Gastrocnemius medialis (tissue), 4 donors: ENCODE measurements at places on chromosomes 3 and 15. TPM values are rescaled to one million over a fixed set of nuclear protein-coding genes. Genes with fewer than 3 reads are reported as not detected.

GRCh38 chr3:14691239-14691638, 16.3 kb downstream of the C3orf20 start:
- DNase-seq: no peak

GRCh38 chr3:129575997-129576384, 30.5 kb downstream of the PLXND1 start:
- DNase-seq: no peak

DNA sequence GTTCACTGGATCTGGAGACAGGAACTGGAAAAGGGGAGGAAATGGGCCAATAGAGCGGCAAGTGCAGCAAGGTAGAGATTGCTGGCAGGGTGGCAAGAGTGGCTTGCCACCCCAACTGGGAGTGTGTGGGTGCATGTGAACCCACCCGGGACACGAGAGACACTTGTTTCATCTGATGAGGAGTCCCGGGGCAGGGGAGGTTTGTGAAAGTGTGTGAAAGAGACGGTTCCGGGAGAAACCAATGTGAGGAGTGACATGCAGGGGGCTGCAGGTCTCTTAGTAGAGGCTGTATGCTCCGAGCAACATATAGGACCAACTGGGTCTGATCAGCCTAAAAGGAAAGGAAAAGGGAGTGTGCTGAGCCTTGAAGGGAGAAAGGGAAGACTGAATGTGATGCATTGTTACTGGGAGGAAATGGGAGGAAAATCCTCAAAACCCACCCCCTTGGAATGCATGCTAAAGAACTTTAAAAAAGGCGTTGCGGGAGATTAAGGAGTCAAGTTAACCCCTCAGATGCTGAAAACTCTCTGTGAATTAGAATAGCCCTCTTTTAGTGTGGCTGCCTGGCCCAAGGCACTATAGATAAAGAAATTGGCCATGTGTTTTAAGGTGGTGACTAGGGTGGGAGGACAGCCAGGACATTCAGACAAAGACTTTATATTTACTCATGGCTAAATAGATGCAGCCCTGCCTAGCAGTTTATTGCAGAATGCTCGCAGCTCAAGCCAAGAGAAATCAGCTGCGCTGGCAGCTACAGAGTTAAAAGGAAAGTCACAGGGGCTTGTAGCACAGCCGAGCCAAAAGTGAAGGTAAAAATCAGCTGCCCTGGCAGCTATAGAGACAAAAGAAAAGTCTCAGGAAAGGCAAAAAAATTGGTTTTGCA, 9.1 kb upstream of the SLC9C1 start:
- no peak for DNase-seq

DNA sequence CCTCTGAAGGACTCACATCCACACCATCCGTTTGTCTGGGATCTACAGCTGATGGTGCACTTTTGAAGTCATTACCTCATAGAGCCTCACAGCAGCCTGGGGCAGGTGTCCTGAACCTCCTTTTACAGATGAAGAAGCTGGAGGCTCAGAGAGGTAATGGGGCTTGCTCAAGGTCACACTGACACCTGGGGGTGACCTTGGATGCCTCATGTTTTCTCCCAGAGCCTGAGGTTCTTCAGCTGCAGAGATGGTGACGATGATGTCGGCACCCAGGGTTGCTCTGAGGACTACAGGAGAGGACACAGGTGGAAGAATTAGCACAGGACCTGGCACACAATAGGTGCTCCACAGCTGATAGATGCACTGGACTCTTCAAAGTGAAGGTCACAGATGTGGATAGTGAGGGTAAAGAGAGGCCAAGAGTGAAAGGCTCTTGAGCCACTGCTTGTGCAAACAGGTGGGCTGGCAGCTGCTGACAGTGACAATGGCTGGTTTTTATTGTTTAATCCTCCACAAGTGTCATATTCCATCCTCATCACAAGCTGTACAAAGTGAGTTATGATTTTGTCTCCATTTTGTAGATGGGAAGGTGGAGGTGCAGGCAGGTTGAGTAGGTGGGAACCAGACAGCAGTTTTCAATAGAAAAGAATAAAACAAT, 17.4 kb upstream of the ATP2B2 start:
- DNase-seq: no peak

NOX5 gene
- total RNA-seq: not detected

MRPL46 gene
- 36.2 TPM for total RNA-seq

HCN4 gene
- total RNA-seq: not detected
